ENCODE measurements at places on chromosomes 11 and 22. TPM values are rescaled to one million over a fixed set of nuclear protein-coding genes. Genes with fewer than 3 reads are reported as not detected.

DNA sequence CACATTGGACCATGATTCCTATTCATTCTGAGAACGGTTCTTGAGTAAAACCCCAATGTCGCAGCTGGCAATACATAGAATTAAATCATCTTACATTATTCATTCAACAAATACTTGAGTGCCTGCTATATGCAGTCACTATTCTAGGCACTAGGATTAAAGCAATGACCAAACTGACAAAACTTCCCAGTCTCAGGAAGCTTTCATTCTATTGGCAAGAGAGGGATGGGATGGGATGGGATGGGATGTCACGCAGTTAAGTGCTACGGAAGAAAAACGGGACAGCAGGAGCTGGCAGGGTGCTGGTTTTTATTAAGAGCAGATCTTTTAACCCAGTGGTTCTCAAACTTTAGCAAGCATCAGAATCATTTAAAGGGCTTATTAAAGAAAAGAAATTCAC lies 2.9 kb downstream of the PAK1 start:
- DNase-seq, result no peak

GRCh38 chr22:31504282-31504681 lies 7.9 kb downstream of the SFI1 start:
- no peak for DNase-seq

- no peak for DNase-seq
Observed at GRCh38 chr11:15901054-15901453, 455.3 kb downstream of the SOX6 start.

- DNase-seq, result no peak
Observed at GRCh38 chr11:111107501-111107900, 138.0 kb upstream of the POU2AF2 start.

DNA sequence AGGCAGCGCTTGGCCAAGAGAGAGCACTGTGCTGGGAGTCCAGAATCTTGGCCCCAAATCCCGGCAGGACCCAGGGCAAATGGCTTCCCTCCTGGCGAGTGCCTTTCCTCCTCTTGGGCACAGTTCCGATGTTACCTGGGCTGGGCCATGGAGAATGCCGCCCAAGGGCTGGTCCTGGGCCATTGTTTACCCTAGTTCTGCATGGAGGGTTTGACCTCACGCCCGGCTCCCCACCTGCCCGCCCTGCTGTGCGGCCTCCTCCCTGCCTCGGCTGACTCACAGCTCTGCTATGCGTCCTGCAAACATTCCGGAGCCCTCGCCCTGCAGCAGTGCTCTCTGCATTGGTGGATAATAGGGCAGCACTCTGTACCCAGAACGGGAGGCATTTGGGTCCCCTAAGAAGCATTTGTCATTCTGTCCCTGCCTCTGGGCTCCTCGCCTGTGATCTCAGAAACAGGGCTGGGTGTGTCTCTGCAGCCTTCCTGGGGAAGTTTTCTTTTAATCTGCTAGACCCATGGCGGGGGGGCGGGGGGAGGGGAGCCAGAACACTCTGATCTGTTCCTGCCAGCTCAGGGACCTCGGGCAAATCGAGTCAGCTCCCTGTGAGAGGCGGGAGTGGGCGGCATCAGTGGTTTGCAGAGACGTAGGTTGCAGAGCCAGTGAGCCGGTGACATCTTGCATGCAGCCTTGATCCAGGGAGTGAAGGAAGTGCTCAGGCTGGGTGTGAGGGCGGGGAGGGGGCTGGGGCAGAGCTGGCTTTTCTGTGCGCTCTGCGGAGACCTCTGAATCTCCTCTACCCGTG lies 32.9 kb upstream of the SMIM38 start:
- peak; percentile 92 for DNase-seq

GRCh38 chr22:38417252-38418060 lies 37.5 kb downstream of the KCNJ4 start:
- no peak for DNase-seq

DNA sequence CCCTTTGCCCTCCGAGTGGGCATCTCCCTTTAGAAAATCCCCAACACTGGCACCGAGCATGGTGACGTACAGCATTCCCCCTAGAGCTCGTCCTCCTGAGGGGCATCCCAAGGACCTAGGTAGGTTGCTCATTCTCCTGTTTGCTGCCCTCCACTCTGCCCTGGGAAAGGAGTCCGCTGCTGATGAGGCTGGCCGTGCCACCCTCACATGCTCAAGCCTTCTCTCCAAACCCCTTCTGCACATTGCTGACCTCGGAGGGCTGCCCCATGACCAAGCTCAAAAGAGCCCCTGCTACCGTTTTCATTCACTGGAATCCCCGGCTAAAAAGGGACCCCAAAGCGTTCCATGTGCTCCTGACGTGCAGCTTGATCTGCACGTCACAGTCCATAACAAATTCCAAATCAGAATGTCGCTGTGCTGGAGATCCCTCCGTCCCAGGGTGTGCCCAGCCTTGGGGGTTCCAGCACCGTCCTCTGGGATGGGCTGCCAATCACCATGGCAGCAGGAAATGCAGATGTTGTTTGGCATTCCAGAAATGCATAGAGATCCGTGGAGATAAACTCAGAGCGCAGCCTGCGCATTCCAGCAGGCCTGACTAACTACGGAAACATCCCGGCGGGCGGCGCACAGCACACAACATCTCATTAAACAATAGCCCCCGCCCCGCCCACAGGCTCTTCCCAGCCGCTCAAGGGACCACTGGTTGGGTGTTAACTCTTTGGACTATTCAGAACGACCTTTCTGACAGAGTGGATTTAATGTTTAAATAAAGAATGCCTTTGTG lies 26.3 kb upstream of the GNB1L start:
- DNase-seq, result peak; percentile 22

The BARX2 gene
- 23.9 TPM for total RNA-seq

The MGAT3 gene
- 8.9 TPM for total RNA-seq

The BEST1 gene
- 0.77 TPM for total RNA-seq

The SLC2A11 gene
- total RNA-seq, result 8.3 TPM

The MS4A2 gene
- total RNA-seq, result 2.2 TPM

The OAF gene
- 152 TPM for total RNA-seq

Data from colonic mucosa (tissue), 4 donors.